ENCODE measurements at places on chromosomes 7 and 10.

DNA sequence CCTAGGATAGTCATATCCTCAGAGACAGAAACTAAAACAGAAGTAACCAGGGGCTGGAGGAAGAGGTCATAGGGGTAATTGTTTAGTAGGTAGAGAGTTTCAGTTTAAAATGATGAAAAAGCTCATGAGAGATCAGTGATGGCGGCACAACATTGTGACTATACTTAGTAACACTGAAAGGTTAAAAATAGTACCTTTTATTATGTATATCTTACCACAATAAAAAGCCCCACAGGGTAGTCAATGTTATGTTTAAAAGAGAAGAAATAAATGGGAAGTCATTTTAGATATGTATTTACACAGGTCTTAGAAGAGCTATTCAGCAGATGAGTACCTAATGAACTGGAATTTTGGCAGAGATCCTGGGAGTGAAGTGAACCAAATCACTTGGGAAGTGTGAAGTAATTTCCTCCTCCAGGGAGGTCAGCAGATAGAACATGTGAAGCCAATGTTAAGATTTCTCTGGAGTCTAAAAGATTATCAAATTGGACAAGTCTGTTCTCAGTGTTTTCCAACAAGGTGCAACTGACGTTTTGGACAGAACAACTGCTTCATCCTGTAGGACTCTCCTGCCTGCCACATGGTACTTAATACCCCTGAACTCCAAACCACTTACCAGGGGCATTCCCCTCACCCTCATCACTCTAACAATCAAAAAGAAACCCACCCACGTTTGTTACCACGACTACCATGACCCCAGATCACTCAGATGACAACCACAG lies 6.4 kb downstream of the CDCA7L start:
- DNase-seq: no peak

GRCh38 chr10:115624448-115624847 lies 531.3 kb downstream of the ATRNL1 start:
- DNase-seq: no peak

DNA sequence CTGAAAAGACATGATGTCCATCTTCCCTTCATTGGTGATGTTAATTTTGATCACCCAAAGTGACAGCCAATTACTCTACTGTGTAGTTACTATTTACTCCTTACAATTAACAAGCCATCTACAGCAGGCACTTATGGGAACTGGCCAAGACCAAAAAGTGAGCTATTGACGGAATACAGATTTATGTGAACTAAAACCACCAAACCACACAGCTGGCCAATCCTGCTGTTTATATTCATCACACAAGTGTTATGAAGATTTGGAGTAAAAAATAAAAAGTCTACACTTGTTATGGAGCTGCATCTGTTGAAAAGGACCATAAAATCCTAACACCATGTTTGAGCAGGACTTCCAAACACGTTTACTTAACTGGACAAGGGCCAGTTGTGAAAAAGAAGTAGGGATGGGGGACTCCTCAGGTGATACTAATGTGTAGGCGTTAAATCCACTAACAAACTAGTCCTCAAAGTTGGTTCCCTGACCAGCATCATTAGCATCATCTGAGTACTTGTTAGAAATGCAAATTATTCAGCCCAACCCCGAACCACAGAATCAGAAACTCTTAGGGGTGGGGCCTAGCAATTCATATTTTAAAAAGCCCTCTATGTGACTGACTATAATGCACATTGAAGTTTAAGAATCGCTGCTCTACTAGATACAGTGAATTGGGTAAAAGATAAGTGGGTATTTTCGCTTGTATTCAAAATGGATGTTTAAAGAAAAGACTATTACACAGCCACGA lies 11.6 kb downstream of the MCMBP start:
- DNase-seq: no peak

GRCh38 chr7:125934539-125934938 lies 1004.9 kb upstream of the POT1 start:
- DNase-seq: no peak

DNA sequence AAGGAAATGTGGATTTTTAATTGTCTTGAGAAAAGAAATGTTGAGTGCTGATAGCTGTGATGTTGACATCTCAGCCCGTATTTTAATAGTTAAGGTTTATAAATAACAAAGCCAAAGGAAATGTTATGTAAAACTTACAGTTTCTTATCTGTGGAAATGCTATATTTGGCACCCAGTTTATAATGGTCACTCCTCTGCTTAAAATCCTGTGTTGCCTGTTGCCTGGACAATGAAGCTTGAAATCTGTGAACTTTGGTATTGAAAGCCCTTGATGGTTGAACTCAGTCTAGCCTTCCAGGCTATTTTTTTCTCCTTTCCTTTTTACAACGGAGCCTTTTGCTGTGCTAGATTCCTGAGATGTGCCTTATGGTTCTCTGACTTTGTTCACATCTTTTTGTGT lies 46.5 kb downstream of the MCU start:
- no peak for DNase-seq

- no peak for DNase-seq
Measured at GRCh38 chr10:31313396-31313795, 5.6 kb upstream of the ZEB1 start.

DNA sequence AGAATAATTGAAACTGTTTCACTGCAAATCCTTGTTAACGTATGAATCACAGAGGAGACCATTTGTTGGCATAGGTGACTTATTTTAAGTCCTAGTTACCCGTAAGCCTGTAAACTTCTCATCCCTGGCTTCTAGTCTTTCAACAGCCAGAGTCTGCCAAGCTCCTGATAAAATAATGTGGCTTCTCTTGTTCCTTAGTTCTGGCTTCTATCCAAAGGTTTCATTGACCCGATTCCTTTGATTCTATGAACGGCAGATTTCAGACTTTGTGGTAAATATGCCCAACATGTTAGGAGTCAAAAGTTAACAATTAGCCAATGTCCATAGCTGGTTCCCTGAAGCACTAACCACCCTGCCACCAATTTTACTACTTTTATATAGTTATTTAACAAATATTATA lies 23.3 kb downstream of the DNAH11 start:
- DNase-seq: no peak

DNA sequence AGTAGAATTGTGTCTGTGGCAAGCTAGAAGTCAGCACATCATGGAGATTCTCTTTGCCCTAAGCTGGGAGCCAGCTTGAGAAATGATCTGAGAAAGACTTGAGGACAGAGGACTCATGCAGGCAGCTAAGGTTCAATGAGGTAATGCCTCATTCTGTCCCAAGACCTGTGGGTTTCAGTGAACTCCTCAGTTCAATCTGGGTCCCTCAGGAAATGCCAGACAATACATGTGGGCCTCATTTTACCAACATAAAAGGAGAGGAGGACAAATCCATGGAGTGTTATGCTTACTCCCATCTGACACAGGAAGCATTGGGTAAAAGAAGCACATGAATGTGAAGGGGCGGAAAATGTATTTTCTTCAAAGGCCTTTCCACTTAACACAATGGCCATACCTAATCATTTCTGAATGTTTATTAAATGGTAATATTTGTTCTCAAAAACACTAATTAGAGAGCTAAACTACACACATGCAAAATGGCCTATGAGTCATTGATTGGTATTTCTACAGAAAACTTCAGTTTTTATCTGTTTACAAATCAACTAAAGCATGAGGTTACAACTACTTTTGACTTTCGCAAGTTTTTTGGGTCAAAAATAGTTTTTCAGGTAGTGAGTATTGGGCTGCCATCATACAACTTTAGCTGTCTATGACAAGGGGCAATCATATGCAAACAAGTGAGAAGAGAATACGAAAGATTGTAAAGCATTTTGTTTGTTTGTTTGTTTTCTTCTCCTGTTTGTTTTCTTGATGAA lies 205.3 kb downstream of the CHRM2 start:
- DNase-seq: no peak

- DNase-seq: no peak
Measured at GRCh38 chr7:157568106-157568769, 231.4 kb downstream of the DNAJB6 start.

DNA sequence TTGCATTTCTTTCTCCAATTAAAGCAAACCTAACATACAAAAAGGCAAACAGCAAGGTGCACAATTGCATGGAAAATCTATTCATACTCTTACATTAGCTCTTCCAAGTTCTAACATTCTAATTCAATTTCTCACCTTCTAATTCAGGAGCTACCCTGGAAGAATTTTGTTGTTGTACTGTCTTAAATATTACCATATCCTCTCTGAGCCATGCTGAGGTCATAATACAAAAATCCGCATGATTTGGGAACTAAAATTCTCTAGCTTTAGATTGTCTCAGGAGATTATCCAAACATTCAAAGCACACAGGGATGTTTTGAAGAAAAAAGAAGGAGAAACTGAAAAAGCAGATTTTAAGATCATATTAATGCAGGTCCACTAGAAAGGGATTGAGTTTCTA lies 229.9 kb downstream of the KIAA1217 start:
- no peak for DNase-seq

DNA sequence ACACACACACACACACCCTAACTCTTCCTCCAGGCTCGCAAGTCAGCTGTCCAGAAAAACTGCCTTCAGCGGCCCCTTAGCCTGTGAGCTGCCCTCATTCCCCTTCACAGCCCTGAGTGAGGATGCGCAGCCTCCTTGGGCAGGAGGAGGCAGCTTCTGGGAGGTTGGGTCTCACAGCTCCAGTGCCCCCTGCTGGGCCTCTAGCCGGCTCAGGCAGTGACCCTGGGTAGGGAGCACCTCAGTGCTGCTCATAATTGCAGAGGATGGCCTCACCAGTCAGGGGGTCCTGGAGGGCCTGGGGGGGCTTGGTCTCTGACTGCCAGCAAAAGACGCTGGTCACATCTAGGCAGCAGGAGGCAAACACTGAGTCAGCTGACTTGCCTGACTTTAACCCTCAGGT lies 43.7 kb downstream of the ZNF273 start:
- DNase-seq: no peak

GRCh38 chr7:64581926-64582894 lies 19.3 kb upstream of the ZNF680 start:
- DNase-seq: no peak

DNA sequence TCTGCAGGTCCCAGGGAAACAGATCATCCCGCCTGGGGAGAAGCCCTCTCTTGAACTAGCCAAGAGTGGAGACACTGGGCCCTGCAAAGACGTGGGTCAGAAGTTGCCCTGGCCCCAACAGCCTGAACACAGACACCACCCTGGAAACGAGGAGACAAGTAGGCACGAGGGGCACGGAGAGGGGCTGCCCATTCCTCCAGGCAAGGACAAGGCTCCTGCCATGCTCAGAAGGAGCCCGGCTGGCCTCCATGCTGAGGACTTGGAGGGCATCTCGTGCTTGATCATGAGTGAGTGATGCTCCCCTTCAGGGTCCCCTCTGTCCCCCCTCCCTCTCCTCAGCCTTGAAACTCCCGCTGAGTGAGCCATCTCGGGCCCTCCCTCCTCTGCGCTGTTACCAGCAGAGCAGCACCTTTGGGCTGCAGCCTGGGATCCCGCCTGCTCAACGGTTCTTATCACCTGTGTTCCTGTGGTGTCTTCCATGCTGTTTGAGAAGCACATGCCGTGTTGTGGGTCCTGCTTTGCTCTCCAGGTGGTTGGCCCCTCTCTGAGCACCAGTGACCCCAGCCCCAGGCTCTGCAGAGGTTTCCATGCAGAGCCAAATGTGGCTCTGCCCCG lies 544.3 kb downstream of the TCERG1L start:
- no peak for DNase-seq

DNA sequence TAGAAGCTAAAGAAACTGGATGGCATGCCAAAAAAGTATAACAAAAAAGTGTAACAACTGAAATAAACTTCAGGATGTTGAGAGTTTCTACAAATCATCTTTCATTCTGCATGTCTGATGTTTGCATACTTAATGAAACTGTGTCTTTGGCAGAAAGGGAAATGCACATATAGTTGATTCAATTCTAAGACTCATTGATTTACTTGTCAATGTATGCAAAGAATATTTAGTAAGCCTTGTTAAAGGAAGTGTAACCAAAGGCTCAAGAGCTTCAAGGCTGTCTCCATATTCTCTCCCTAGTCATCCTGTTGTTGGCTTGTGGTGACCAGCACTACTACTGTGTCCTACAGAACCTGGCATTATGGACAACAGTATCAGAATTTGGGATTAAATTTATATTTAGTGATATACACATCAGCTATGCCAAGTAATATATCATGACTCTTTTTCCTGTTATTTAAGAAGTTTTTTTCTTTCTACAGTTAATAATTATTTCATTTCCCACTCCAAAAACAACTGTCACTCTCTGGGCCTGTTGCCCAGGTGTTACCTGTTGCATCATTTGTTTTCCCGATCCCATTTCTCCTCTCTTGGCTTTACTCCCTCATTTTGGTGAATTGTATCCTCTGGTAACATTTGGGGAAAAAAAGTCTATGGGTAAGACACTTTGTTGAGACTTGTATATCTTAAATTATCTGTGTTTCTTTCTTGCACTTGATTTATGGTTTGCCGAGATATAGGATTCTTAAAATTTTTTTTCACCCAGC lies 226.6 kb upstream of the BMPER start:
- DNase-seq: no peak

GRCh38 chr7:46134795-46135194 lies 213.7 kb upstream of the IGFBP3 start:
- no peak for DNase-seq

GRCh38 chr7:12759151-12759550 lies 71.7 kb downstream of the ARL4A start:
- DNase-seq: no peak

GRCh38 chr7:105613611-105614330 lies 32.5 kb upstream of the EFCAB10 start:
- no peak for DNase-seq

- no peak for DNase-seq
Measured at GRCh38 chr7:36925691-36926090, 201.4 kb upstream of the AOAH start.

GRCh38 chr7:126685018-126685573 lies 567.6 kb downstream of the GRM8 start:
- no peak for DNase-seq

DNA sequence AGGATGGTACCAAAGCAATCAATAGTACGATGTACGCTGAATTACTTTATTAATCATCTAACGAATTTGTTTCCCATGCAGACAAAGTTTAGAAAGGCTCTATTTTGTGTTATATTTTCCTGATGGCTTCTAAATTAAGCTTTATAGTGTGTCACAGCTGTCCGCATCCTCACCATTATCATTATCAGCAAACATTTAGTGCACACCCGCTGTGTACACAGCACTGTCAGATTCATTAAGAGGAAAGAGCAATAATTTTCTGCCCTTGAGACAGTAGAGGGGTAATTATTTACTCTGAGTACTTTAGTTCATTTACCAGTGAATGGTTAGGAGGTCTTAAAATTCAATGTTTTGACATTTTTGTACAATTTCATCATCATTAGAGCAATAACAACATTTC lies 233.3 kb upstream of the PTPRZ1 start:
- DNase-seq: no peak

DNA sequence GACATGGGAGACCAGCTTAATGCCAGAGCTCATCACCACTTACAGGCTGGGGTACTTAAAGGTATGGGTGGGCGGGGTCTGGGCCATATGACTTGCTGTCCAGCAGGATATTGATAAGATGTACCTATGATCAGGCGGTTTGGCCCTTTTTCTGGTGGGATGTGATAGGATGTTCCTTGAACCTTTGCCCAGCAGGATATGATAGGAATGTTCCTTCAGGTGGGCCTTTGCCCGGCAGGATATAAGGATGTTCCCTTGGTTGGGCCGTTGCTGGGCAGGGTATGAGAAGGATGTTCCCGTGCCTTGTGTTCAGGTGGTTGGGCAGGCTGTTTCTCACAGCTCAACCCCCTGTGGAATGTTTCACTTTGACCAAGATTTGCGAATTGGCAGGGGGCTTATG lies 187.2 kb upstream of the CXCL12 start:
- no peak for DNase-seq

- no peak for DNase-seq
Measured at GRCh38 chr7:112263519-112263918, 57.0 kb downstream of the ZNF277 start.

- DNase-seq: no peak
Measured at GRCh38 chr7:55409482-55410225, 44.5 kb downstream of the LANCL2 start.

- no peak for DNase-seq
Measured at GRCh38 chr7:116176226-116176625, 34.1 kb upstream of the TES start.

Data from brain pericyte (primary cell).